Fibroblast of mammary gland (primary cell): ENCODE measurements at places on chromosomes 2 and 18.

DNA sequence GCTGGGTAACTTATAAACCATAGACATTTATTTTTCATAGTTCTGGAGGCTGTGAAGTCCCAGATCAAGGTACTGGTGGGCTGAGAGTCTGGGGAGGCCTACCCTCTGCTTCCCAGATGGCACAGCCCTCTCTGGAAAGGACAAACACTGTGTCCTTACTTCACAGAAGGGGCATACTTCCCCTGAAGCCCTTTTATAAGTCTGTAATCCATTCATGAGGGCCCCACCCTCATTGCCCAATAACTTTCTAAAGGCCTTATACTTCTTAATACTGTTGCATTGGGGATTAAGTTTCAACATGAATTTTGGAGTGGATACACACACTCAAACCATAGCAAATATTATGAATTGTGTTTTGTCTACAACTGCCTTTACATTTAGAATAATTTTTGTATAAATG lies 36.0 kb downstream of the ATIC start:
- DNase-seq: no peak

DNA sequence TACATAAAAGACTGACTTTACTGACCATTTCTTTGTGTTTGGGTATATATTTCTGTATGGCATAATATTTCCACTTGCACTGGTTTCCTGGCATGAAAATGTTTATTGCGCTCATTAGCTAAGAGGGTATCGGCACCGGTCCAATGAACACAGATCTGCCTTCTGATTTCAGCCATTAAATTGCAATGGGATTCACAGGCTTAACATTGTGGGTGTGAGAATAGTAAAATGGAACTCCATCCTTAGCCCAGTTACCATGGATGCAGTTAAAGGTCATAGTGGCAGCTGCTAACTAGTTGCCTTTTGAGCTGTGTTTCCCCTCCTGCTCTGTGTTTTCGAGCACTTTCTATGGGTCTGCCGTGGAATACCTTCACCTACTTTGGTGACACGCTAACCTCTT lies 352.6 kb upstream of the POU3F3 start:
- DNase-seq: no peak

DNA sequence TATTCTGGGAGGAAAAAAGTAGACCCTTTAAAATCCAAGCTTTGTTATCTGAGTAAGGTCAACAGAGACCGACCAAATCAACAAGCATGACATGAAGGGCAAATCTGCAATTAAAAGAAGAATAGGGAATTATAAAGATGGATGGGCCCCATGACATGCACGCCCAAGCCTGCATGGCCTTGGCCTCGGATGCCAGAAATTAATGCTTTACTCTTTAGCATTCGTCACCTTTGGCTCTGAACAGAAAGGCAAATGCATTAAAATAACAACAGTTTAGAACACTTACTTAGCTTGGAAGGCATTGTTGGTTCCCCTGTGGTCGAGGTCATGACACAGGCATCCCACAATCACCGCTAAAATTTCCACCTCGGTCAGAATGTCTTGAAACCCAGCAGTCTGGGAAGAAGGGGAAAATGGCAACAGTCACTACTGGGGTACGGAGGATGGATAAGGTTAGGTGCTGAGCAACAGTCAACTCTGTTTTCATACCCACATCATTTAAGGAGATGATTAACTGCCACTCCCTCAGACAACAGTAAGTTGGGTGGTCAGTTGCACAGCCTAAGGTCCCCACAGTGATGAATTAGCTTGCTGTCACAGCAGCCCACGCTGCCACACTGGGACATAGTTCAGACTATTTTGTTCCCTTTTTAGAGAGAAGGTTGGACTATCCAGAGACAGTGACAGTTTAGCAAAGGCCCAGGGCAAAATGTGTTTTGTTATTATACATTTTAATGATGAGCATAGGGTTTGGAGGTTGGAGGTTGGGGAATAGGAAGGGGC lies 319.1 kb downstream of the AGPS start:
- DNase-seq: no peak

DNA sequence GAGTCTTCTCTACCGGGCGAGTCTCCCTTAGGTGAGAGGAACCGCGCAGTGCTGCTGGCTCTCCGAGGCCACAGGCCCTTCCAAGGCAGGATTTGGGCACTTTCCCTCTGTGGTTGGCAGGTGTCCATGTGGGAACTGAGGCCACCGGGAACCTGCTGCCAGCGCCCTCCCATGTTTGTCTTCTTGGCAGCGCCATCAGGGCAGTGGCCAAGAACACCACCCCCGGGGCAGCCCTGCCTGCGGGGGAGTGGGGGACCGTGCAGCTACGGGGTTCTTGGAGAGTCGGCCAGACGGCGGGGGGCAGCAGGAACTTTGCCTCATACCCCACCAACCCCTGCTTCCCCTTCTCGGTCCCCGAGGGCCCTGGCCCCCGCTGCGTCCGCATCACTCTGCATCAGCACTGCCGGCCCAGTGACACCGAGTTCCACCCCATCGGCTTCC lies 10.0 kb downstream of the CAPN10 start:
- no peak for DNase-seq

DNA sequence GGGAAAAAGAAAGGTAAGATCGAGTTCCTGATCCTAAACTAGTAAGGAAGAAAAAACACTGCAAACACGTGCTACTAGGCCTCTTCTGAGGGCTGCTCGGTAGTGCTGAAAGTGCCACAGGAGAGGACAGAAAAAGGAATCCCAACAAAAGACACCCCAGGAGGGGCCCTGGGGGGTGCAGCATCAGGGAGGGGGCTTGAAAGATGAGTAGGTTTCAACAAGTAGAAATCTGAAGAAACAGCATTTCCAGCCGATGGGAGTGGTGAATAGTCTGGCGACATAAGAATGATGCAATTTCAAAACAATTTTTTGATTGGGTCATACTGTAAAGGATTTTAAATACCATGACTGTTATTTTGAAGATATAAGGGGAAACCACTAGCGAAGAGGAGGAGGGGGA lies 98.6 kb downstream of the NOL10 start:
- peak; percentile 16 for DNase-seq

DNA sequence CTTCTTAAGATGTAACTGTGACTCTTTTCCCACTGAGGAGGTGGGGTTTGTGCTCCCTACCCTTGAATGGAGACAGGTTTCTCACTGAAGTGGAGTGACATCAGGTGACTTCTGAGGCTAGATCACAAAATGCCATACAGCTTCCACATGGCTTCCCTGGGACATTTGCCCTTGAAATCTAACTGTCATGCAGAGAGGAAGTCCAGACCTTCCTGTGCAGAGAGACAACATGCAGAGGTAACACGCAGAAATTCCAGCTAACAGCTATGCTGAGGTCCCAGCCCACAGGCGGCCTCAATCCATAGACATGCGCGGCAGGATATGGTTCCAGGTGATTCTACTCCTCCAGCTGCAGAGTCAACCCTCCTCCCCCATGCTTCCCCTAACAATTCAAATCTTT lies 119.0 kb downstream of the TRIB2 start:
- DNase-seq: no peak

GRCh38 chr18:28999726-29000125 lies 822.8 kb upstream of the CDH2 start:
- peak; percentile 28 for DNase-seq

GRCh38 chr2:69013840-69014821 lies 1.2 kb downstream of the ANTXR1 start:
- peak; percentile 37 for DNase-seq

GRCh38 chr2:38613126-38613848 lies 10.6 kb upstream of the HNRNPLL start:
- DNase-seq: peak; percentile 52
